Stimulated activated CD4-positive, alpha-beta T cell treated with anti-CD3 and anti-CD28 coated beads, Interleukin-15, amount 100 ng/mL, for 1 hour (primary cell): ENCODE measurements at places on chromosomes 3 and 15.

DNA sequence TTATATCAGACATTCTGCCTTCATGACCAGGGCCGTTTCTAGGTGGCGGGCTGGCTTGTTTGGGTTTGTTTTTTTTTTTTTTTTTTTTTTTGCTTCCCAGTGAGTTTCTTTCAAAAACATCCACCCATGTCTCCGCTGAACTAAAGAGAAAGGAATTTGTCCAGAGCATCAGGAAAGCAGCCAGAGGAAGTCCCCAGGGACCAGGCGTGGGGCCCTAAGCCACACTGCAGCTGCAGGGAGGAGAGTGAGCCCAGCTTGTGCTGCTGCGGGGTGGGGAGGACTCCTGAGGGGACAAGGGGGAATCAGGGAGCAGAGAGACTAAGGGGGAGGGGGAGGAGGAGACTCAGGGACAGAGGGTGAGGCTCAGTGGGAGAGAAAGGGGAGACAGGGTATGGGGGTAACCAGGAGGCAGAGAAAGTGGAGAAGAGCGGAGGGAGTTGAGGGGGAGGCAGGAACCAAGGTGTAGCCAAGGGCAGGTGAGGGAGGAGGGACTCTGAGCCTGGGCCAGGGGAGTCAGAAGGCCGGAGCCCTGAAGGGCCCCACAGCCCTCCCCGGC lies 49.5 kb downstream of the CYP11A1 start:
- no peak for DNase-seq

DNA sequence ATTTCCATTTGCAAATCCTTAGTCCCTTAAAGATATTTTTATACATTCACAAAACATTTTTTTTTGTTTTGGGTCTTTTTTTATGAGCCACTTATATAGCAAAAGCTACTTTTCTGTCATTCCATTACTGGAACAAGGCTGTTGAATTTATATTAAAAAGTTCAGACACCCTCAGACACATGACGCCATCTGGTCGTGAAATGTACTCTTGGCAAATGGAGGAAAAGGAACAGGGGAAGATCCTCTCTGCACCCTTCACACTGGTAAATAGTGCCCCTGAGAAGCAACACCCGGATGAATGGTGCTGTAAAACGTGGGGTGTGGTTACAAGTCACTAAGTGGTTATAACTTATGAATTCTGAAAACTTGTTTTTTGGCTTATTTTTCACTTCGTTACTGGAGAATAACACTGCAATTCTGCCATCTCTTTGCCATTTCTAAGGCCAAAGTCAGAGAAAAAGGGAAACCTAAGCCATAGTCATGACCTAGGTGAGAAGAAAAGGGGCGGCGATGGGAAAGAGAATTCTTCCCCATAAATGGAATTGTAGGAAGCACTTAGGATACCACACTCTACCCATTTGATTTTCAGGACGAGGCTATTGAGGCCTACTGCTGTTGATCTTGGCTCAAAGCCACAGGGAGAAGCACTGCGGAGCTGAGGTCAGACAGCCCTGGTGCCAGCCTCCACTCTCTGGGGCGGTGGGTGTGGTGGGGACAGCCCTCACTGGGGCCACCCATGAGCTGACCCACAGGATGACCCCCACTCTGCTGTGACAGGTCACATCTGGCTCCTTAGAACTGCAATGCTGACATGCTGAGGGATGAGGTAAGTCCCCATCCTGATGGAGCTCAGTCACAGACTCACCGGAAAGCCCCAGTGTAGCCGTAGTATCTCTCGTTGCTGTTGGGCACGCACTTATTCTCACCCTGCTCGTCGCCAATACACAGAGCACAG lies 21.9 kb downstream of the LTF start:
- no peak for DNase-seq

- DNase-seq: no peak
These were observed 4.3 kb downstream of the BTBD1 start for GRCh38 chr15:83062768-83063180.

GRCh38 chr3:52089691-52090090 lies 33.3 kb upstream of the DUSP7 start:
- DNase-seq: no peak
